ENCODE measurements at places on chromosomes 6 and 20. TPM values are rescaled to one million over a fixed set of nuclear protein-coding genes. Genes with fewer than 3 reads are reported as not detected.
A peak's percentile ranks its signal among the peaks of the same experiment; 100 is the strongest.

Gene SLC32A1
- total RNA-seq: not detected

Gene MOCS1
- total RNA-seq: 22.3 TPM

Gene RARS2
- total RNA-seq: 27.8 TPM

Gene MAVS
- 79.5 TPM for total RNA-seq

Gene INSM1
- 2.8 TPM for total RNA-seq

DNA sequence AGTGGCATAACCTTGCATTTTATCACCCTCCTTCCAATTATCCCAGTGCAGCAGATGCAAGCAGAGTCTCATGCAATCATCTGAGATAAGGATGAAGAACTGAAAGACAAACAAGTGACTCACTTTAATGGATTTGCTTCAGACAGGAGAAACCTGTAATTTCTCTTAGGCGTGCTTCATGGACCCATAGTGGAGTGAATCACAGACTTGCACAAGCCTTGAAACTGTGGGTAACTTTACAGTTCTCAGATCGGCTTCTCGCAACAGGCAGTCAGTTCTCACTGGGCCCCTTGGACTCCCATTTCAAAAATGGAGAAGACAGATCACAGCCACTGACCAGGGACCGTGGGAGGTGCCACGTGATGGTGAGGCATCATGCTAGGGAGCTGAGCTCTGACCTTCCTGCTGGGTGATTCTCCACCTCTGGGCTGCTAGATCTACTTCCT is at the start of gene ADGRF4:
Gene ADGRF4, plus strand, starts transcription at position 239 of the 446 bp plus-strand sequence. CDS start 8,666 bp downstream, outside the sequence.
- peak; percentile 56 for DNase-seq

DNA sequence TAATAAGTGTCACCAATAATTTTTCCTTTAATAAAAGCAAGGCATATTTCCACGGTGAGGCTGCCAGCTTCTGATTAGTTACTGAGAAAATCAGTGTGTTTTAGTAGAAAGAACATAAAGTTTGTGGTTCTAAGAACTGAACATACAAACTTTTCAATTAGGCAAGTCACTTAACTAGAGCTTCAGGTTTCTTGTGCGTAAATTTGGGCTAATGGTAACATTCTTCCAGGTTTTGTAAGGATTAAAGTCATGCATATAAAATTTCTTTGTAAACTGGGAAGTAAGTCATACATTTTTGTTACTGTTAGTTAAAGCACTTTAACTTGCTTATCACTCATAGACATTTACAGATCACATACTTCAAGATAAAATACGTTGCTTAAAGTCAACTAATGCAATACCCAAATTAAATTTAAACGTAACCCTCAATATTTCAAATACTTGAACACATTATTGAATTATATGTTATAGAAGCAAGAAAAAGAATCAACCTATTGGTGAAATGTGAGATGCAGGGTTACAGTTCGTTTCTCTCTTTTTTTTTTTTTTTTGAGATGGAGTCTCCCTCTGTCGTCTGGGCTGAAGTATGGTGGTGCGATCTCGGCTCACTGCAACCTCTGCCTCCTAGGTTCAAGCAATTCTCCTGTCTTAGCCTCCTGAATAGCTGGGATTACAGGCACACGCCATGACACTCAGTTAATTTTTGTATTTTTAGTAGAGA is 327.3 kb upstream of the NOX3 start:
- DNase-seq: no peak

GRCh38 chr6:126010040-126010439 is 23.7 kb downstream of the TRMT11 start:
- DNase-seq: no peak

DNA sequence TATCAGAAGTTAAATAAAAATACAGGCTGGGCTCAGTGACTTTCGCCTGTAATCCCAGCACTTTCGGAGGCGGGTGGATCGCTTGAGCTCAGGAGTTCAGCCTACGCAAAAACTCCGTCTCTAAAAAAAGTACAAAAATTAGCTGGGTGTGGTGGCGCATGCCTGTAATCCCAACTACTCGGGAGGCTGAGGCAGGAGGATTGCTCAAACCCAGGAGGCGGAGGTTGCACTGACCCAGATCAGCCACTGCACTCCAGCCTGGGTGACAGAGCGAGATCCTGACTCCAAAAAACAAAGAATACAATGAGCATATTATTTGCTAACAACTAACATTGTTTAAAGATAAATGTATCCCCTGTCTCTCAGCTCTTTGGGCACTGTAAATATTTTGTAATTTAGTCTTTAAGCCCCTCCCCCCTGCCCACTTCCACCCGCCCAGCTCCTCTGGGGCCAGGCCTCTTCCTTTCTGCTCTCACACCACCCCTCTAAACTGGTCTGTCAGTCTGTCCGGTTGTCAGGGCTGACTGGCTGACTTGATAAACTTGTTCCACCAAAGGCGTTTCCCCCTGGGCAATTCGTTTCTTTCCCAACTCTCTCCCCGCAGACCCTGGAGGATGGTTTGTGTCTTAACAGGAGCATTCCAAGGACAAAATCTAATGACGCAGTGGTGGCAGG is 62.4 kb upstream of the QKI start:
- DNase-seq: no peak

Data from mucosa of descending colon (tissue), 3 donors.